Activated T-cell treated with anti-CD3 and anti-CD28 coated beads, Interleukin-2, amount 50 U/mL, for 72 hours (primary cell): ENCODE measurements at places on chromosomes 1 and 21.

- DNase-seq: no peak
Observed at GRCh38 chr21:26655460-26655859, 82.4 kb upstream of the CYYR1 start.

DNA sequence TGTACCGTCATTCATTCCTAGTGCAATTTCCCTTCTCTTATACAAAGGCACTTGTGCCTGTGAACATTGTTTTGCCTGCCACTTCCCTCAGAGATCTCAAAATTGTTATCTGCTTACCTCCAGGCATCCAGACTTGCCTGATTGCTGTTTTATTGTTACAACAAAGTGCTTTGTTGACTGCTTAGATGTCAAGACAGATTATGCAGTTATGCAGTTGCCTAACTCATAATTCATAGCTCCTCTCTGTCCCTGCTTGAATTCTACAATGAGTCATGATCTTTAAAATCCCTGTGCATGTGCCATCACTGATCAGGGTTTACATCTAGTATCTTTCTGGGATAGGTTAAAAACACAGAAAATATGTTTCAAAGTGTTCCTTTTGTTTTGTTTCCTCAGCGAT, 24.5 kb downstream of the CXADR start:
- no peak for DNase-seq

DNA sequence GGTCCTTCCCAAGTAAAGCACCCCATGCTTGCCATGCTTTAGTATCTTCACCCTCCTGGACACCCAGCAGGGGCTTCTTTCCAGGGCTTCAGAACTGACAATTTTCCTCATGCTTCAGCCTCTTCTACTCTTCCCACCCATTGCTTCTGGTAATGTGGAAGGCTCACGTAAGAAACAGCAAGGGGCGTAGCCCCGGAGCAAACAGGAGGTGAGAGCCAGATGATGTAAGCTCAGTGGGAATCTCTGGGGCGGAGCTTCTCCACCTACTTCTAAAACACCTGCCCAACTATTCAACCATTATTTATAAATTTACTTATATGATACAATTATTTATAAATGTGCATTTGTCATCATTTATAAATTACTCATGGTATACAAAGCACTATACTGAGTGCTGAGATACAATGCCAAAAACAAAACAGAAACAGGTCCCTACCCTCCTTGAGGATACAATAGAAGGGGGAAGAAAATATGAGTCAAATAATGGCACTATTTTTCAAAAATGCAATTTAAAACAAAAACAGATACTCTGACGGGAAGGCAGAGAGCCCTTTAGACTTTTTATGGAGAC, 140.1 kb upstream of the CAMK1G start:
- no peak for DNase-seq

- no peak for DNase-seq
Observed at GRCh38 chr1:218254296-218254946, 30.7 kb upstream of the RRP15 start.

DNA sequence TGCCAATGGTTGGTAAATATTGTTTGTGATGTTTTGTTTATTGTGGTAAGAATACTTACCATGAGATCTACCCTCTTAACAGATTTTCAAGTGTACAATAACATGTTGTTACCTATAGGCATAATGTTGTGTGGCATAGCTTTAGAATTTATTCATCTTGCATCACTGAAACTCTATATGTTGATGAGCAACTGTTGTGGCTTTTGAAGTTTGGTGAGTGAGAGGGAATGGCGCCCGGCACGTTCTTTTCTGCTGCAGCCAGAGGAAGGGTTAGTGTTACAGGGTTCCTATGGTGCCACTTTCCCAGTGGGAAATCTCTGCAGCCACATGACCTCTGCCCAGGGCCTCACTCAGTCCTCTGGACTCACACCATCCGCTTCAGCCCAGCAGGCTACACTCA, 342.5 kb upstream of the ADGRL2 start:
- no peak for DNase-seq

- no peak for DNase-seq
Observed at GRCh38 chr1:217534566-217534965, 96.3 kb downstream of the GPATCH2 start.

- DNase-seq: no peak
Observed at GRCh38 chr1:65420590-65421350, at the start of the genes LEPR and LEPROT. TSS of gene LEPR (plus strand) at chr1:65420668. CDS start at chr1:65565566, 144,898 bp downstream. TSS of gene LEPROT (plus strand) at chr1:65420668. CDS start at chr1:65420725, 57 bp downstream.

GRCh38 chr1:225448146-225448805, 20.4 kb upstream of the LBR start:
- no peak for DNase-seq
